Stimulated activated CD4-positive, alpha-beta T cell treated with anti-CD3 and anti-CD28 coated beads, Interleukin-1b, Interleukin-23, amount 100 ng/mL, for 1 hour (primary cell): ENCODE measurements at places on chromosomes 11 and 22.

DNA sequence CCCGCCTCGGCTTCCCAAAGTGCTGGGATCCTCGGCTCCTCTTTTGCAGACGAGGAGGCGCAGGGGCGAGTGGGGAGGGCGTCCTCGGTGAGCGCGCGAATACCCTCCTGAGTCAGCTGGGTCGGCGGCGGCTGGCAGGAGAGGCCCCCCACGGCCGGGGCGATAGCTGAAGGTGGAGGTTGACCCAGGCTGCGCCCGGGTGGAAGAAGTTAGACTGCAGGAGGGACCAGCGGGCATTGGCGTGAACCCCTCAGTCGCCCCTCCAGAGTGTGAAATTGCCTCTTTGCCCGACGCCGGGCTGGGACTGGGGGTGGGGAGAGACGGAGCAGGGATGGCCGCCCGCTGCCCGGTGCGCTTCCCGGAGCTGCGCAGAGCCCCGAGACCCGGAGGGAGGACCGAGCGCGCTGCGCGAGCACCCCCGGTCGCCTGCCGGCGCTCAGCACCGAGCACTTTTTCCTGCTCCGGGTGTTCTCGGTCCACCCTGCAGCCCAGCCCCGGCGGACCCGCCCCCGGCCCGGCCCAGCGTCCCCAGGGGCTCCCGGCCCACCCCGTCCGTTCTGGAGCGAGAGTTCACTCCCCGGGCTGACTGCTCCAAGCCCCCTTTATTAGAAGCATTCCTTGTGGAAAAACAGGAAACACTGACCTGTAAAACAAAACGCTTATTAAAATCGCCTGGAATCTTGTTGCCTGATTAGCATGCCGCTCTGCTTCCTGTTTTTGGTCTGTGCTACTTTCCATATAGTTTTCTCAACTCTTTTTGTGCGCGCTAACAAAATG, 13.7 kb upstream of the CPT1A start:
- no peak for DNase-seq

- DNase-seq = no peak
These were observed 18.8 kb downstream of the SAMM50 start for GRCh38 chr22:43974028-43974545.

GRCh38 chr11:43557553-43558110, 122.9 kb upstream of the HSD17B12 start:
- DNase-seq = no peak

- no peak for DNase-seq
These were observed 8.1 kb upstream of the ANKRD13D start for GRCh38 chr11:67280788-67281551.

DNA sequence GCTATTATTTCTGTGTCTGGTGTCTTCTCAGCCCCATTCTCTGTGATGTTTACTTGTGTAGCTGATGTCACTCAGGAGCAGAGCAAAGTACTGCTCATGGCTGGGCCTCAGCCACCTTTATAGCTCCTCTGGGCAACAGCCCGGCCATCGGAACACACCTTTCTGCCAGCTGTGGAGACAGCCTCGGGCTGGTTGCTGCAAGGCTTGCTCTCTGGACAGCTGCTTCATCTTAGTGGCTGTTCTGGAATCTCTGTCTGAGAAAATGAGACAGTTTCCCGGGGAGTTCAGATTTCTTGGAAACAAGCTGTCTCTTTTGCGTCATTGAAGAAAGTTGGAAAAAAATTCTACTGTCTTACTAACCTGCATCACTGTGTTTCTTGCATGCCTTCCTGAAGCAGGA, 20.0 kb downstream of the THY1 start:
- DNase-seq = no peak

DNA sequence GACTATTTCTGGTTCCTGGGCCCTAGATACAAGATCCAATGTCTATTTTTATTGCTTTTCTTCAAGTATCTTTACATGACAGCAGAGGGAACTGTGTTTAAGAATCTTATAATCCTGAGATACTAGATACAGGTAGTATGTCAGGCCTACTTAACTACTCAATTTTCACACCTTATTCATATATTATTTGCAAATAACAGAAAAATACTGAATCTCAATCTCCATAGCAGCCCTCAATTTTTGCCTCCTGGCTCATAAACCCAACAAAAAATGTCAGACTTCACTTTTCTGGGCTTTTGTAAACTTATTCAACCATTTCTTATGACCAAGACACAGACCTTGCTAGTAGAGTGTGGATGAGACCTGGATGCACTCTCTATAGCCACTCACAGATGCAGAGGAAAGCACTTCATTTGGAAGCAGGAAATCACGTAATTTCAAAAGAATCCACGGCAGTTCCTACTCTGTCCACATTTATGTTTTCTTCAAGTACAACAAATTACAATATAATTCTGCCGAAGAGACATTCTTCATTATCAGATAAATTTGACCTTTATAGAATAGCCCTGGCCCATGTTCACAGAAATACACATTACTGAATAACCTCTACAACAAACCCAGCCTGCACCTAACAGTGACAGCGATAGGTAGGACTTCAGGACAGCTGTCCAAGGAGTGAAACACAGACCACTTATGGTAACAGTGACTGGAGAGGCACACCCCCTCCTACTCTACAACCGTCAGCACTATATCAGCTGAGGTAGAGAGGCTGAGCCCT, 62.0 kb upstream of the YPEL1 start:
- no peak for DNase-seq

GRCh38 chr22:48632646-48633246, 1194.9 kb downstream of the BRD1 start:
- DNase-seq = no peak

DNA sequence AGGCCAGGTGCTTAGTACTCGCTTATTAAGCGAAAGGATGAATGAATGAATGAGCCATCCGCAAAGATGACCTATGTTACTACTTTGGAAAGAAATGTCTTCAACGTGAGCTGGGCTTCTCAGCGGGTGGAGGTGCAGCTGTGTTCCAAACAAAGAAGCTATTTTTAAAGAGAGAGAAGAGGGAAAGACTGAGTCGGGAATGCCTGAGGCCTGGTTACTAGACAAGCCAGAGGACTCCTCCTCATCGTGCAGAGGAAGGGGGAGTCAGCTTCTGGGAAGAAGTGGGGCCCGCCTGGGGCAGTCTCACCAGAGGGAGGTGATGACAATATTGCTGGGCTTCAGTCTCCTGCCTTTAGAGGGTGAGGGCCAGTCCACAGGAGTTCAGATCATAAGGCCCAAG, 30.4 kb upstream of the CD5 start:
- DNase-seq = no peak

DNA sequence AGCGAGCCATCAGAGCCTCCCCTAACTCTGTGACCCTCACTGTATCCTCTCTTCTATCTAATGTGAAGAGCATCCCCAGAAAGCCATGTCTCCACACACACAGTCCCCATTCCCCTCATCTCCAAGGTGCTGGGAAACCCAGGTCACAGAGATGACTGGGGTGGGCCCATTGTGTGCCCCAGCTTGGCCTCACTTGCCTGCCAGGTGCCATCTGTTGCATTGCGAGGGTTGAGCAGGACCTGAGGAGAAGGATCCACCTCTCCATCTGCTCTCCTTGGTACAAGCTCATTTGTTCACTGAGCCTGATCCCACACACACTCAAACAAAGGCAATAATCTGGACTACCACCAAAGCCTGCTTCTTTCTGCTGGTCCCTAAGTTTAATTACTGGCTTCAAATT, 118.8 kb downstream of the SPATA19 start:
- DNase-seq = no peak

DNA sequence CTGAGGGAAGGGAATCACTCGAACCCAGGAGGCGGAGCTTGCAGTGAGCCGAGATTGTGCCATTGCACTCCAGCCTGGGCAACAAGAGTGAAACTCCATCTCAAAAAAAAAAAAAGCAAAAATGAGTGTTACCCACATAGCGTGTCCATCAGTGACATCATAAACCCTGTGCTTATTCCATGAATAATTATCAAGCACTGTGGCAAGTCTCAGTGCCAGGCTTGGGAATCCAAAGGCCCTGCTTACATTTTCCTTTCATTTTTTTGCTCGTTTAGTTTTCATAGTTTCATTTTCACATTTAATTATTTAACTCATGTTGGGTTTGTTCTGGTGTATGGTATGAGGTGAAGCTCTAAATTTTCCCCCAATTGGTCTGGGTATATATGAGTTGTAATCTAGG, 46.5 kb downstream of the NEU3 start:
- no peak for DNase-seq

- no peak for DNase-seq
These were observed 648 bp downstream of the DLG2 start for GRCh38 chr11:85626496-85626895.

DNA sequence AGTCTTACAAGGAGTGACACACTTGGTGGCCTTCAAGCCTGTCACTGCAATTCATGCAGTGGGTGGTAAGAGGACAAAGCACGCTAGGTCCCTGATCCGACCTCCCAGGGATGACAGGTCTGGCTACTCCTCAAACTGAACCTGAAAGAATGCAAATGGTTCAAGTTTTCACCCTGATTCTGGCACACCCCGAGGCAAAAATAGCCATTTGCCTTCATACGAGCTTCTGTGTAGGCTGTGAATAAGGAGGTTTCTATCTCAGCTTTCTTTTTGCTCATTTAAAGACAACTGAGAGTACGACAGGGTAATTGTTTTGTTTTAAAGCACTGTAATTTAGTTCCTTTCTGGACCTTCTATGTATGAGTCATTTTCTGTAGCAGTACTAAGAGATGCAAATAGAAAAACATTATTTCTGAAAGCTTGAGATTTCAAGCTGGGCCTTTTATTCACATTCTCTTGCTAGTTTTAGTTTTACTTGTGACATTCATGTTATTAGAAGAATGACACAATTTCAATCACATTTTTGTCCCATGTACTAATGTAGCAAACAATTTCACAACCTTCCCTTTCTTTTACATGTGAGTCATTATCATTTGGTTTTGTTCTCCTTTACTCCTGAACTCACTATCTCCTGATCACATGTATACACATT, 56.6 kb upstream of the FDX1 start:
- no peak for DNase-seq

DNA sequence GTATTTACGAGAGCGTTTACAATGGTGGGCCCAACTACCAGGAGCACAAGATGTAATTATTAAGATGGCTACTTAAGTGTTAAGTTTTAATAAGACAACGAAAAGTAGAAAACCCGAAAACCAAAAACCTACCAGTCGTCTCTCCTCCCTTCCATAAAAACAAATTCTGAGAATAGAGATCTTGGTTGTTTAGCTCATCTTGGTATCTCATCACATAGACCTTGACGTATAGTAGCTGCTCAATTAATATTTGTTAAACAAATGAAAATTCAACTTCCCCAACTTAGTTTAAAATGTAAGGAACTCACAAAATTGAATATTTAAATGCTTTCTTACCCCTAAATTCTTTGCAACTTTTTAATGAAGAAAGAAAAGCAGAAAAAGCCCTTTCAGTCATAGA, 669 bp downstream of the KDM4D start:
- no peak for DNase-seq

DNA sequence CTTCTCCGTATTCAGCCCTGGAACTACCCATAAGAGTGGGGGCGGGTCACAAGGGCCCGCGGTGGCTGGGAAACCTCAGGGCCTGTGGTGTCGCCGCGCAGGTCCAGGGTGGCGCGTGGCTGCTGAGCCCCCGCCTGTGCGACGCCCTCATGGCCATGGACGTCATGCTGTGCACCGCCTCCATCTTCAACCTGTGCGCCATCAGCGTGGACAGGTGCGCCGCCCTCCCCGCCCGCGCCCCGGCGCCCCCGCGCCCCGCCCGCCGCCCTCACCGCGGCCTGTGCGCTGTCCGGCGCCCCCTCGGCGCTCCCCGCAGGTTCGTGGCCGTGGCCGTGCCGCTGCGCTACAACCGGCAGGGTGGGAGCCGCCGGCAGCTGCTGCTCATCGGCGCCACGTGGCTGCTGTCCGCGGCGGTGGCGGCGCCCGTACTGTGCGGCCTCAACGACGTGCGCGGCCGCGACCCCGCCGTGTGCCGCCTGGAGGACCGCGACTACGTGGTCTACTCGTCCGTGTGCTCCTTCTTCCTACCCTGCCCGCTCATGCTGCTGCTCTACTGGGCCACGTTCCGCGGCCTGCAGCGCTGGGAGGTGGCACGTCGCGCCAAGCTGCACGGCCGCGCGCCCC, 2.4 kb downstream of the DRD4 start:
- DNase-seq = no peak

- DNase-seq = no peak
These were observed 8.9 kb upstream of the EHD1 start for GRCh38 chr11:64887234-64887756.
